ENCODE measurements at places on chromosomes 2 and 18.
A peak's percentile ranks its signal among the peaks of the same experiment; 100 is the strongest.

DNA sequence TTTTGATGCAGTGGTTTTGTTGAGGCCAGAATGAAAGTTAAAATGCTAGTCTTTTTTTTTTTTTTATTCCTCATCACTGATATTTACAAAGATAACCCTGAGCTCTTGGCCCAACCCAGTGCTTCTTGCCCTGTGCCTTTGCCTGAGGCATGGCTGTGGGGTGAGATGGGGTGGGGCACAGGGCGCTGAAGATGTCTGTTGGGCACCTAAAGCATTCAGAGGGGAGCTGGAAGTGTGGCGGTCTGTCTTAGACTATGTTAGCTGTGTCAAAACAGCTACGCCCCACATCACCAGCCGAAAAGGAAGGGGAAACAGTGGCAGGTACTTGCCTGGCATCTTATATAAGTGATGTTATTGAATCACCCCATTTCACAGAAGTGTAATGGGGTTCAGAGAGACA, 20.7 kb downstream of the TOGARAM2 start:
- DNase-seq, result no peak

DNA sequence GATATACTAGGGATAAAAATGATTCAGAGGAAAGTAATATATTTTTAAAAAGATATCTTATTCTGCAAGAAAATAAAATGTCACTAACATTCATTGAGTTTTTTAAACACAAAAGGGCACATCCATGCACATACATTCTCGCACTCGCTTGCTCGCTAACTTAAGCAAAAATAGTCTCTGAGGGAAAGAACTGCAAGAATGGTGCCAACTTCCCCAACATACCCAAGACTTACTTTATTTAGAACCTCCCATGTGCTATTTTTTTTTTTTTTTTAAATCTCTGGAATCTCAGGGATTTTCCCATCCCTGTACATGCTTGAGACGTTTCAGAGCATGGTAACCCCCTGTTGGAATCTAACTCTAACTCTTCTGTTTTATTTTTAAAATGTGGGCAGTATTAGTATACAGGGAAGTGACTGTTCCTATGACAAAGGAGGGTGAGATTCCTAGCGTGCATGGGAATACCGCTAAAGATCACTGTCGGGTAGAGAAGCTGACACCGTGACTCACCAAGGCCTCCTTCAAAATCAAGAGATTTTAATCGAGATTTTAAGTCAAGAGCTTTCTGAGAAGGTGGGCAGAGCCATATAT, 187.9 kb upstream of the ZEB2 start:
- DNase-seq, result no peak

GRCh38 chr18:10094655-10095054, 180.8 kb downstream of the VAPA start:
- DNase-seq, result no peak

GRCh38 chr18:46867367-46868143, 49.8 kb downstream of the PIAS2 start:
- DNase-seq, result no peak

- peak; percentile 37 for DNase-seq
Measured at GRCh38 chr2:205763708-205764211, 81.5 kb downstream of the NRP2 start.

GRCh38 chr2:72914589-72915319, 2.6 kb upstream of the EMX1 start:
- DNase-seq, result no peak

GRCh38 chr18:48548011-48548771, 9.4 kb downstream of the CTIF start:
- DNase-seq, result no peak

Data from naive thymus-derived CD8-positive, alpha-beta T cell (primary cell).